ENCODE measurements at places on chromosomes 4 and X. TPM values are rescaled to one million over a fixed set of nuclear protein-coding genes. Genes with fewer than 3 reads are reported as not detected.

Gene MAGEC1
- total RNA-seq: not detected

DNA sequence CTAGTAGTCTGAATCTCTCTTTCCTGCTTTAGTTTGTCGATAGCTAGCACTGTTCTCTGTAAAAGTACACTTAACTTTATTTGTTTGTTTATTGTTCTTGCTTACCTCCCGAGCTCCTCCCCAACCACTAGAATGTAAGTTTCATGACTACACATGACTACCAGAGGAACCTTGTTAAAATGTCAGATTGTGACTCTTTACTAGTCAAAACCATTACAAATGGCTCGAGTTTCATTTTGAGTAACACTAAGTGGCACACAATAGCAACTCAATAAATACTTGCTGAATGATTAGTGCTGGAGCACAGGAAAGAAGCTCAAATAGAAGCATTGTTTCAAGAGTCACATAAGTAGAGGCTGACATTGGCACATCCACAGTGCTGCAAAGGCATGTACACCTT lies 116.1 kb downstream of the MAPK10 start:
- DNase-seq: no peak

Gene PPP1R2C
- total RNA-seq: not detected

DNA sequence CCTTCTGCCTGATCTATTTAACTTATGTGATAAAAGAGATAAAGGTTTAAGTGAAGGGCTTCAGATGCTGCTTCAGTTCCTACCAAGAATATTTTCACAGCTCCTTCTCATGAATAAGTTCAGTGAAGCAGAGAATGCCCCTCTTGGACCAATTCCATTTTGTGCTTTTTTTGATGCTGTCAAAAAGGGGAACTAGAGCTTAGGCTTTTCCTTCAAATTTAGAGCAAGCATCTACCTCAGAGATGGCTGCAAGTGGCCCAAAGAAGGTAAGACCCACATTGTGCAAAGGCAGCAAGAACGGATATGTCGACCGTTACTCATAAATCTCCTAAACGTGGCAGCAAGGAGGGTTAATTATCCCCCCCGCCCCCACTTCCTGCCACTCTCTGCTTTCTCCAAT lies 4.5 kb downstream of the CHRDL1 start:
- no peak for DNase-seq

Gene MAGEC3
- 0.47 TPM for total RNA-seq

DNA sequence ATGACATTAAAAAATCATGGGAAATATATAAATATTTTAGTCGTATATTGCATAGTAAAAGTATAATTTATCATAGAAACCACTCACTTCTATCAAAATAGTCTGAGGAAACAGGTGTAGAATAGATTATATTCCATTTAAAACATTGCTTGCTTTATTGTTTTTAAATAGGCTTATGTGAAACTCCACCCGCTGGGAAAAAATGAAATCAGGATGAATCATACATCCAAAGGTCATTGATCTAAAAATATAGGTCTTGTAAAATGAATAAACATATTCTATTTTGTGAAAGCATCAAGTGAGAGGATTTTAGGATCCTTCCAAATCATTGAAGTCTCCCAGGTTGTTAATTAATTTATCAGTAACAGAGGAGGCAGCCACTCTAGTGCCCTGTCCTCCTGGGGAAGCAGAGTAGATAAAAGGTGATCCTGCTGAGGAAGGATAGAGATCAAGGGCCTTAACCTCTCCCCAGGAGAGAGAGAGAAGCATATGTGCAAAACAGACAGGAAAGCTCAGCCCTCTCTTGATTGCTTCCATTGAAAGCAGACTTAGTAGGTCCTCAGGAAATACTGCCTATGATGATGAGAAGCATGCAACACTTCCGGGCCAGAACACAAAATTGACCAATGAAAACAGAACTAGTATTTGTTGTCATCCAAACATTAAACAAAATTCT lies 96.8 kb upstream of the MAP9 start:
- DNase-seq: no peak

Gene MAOB
- 1.6 TPM for total RNA-seq

DNA sequence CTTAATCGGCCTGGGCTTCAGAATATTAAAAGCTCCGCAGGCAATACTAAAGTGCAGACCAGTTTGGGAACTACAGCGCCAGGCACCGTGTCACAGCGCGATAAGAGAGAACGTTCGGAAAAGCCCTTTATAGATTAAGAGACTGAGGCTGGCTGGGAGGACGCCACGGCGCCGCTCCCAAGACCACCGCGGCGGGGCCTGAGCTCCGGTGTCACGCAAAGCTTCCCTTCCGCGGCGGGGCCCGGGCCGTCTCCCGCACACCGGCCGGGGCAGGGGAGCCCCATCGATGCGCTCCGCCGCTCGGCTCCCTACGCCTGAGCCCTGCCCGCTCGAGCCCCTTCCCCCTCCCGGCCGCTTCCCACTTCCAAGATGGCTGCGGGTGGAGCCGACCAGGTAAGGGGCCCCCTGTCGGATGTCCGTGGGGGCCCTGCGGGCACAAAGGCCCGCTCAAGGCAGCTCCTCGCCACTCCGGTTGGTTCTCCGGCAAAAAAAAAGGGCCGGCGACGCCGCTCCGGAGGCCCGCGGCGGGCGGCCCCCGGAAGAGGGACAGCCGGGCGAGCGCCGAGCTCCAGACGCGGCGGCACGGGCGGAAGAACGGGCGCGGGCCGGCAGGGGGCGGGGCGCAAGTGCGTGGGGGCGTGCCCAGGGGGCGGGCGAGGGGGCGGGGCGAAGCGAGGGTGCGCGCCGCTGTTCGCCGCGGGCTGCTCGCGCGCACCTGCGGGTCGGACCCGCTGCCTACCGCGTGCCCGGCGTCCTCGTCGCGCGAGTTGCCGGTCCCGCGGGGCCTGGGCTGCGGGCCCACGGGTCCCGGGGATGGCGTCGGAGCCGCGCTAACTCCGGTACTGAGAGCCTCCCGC lies at the start of gene TBC1D14:
TSS of gene TBC1D14 (plus strand) at position 714 of the 857 bp plus-strand sequence. CDS start 13,564 bp downstream, outside the sequence.
- DNase-seq: peak; percentile 88

DNA sequence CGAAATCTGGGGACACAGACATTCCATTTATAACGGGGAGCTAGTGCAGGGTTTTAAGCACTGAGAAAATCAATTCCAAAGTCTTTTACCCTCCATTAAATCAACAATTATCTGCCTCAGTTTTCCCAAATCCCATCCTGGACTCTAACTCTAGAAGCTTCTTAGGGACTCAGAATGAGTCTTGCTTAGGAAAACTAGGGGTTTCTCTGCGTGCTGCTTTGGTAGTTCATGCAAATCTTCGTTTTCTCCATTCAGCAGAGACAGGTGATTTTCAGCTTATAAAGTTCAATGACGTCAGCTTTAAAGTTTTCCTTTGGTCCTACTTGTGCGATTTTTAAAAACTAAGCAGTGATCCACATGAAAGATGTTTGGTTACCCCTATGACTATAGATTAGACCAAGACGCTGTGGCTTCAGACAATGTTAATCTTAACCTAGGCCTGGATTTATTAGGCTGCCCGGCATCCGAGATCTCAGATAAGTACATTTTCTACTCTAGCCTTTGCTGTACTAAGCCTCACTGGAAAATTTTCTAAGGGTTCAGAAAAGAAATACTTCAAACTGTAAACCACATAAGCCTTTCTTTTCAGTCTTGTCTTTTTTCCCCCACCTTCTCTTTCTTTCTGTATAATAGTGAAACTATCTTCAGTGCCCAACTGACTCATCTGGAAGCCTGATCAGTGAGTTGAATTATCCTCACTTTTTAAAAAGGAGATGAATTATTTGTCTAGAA lies 121.4 kb upstream of the GATB start:
- no peak for DNase-seq

Gene TBC1D9
- 54.0 TPM for total RNA-seq

All from occipital lobe (tissue), 3 donors.